ENCODE measurements at places on chromosomes 12 and 14.

DNA sequence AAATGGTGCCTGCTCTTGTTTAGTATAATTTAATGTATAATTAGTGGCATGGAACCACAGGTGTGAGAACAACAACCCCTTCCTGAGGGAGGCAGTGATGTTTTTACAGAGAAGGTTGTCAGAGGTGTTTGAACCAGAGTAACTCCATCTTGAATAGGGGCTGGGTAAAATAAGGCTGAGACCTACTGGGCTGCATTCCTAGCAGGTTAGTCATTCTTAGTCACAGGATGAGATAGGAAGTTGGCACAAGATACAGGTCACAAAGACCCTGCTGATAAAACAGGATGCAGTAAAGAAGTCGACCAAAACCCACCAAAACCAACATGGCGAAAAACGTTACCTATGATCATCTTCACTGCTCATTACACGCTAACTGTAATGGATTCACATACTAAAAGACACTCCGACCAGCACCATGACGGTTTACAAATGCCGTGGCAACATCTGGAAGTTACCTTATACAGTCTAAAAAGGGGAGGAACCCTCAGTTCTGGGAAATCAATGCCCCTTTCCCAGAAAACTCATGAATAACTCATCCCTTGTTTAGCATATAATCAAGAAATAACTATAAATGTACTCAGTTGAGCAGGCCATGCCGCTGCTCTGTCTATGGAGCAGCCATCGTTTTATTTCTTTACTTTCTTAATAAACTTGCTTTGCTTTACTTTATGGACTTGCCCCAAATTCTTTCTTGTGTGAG, 47.8 kb upstream of the LTA4H start:
- peak; percentile 5 for DNase-seq
- no peak overlapping the region for H3K27ac ChIP-seq
- no peaks in the 10 kb centered on the region for H3K27me3 ChIP-seq
- H3K4me3 ChIP-seq: no peak overlapping the region

DNA sequence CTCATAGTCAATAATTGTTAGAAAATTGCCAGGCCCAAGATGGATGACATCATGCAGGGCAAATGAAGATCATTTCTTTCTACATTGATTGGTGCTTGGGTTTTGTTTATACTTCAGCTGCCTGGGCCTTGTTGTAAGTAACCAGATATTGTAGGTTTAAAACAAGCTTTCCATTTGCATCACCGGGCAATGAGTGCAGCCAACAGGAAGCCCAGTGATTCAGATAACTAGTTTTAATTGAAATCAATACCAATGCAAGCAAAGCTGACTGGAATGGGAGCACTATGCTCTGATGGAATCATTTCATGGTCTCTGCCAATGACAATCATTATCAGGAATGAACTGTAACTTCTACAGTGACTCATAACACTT, 279.3 kb downstream of the DUSP6 start:
- H3K4me1 ChIP-seq: no peaks in the 10 kb centered on the region
- no peaks in the 10 kb centered on the region for H3K27me3 ChIP-seq
- DNase-seq: peak; percentile 88
- no peaks in the 10 kb centered on the region for H3K36me3 ChIP-seq
- peak overlapping the region; percentile 14 for H3K27ac ChIP-seq

DNA sequence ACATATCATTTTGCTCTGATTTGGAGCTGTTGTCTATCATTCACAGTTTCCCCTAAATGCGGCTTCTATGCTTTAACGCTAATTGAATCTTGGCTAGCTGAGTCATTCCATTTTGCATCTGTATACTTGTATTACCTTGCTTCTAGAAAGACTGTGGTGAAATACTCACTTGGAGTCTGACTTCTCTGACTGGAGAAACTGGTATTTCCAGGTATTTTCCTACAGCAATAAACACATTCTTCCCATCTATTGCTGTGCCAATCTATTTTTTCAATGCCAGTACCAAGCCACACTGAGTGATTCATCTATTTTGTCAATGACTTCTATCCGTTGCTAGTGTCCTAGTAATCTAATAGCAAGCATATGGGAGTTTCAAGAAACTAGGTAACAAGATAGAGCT, 76.0 kb upstream of the ST8SIA1 start:
- no peak overlapping the region for H3K27ac ChIP-seq
- no peaks in the 10 kb centered on the region for H3K4me1 ChIP-seq
- no peaks in the 10 kb centered on the region for H3K36me3 ChIP-seq
- no peak overlapping the region for H3K4me3 ChIP-seq
- no peaks in the 10 kb centered on the region for H3K27me3 ChIP-seq

DNA sequence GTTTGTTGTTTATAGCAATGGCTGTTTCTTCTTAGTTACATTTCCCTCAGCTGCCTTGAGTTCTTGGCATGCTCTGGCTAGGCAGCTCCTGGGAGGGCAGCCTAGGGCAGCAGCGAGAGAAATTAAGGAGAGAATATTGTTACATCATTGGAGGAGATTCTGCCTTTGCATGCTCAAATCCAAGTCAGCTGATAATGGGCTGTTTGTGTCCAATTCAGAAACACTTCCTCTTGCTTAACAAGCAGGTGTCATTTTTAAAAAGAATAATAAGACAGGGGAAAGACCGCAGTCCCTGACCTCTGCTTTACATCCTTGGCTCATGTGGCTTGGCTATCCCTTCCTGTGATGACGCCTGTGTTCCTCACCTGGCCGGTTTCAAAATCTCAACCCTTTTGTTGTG, 76.9 kb downstream of the ESR2 start:
- no peak overlapping the region for H3K4me3 ChIP-seq
- no peak for DNase-seq
- no peak overlapping the region for H3K27ac ChIP-seq
- peaks cover 2% of the 10 kb centered on the region for H3K36me3 ChIP-seq
